NCI-H2081 treated with DMSO at 0.1 percent for 48 hours (cell line): ENCODE measurements at places on chromosomes 3 and 15.

- no peak for DNase-seq
Measured at GRCh38 chr3:53040351-53040820, 5.5 kb downstream of the SFMBT1 start.

GRCh38 chr3:169403855-169404519 lies 259.5 kb downstream of the MECOM start:
- DNase-seq, result no peak

GRCh38 chr3:129603561-129603942 lies 2.9 kb downstream of the PLXND1 start:
- DNase-seq, result no peak

DNA sequence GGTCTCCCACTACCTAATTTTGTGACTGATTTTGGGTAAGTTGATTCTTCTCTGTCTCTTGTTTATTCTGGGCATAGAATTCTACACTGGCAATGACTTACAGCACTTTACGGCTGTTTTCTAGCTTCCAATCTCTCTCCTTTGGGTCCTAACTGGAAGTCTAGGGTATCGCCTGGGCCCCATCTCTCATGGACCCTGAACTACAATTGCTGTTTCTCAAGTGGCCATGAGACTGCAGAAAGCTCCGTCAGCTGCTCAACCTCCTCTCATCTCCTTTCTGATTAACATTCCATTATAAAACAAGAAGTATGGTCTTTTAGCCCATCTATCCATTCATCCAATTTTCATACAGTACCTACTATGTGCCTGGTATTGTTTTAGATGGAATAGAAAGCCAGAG lies 4.4 kb upstream of the PXYLP1 start:
- DNase-seq, result no peak

- no peak for DNase-seq
Measured at GRCh38 chr3:158747417-158747816, 15.2 kb upstream of the RARRES1 start.

GRCh38 chr3:176978441-176978840 lies 218.8 kb downstream of the TBL1XR1 start:
- no peak for DNase-seq

GRCh38 chr15:70400766-70401541 lies 303.2 kb upstream of the TLE3 start:
- DNase-seq, result no peak

GRCh38 chr3:122508135-122508914 lies 6.4 kb downstream of the KPNA1 start:
- no peak for DNase-seq
